Fibroblast of upper back skin (primary cell): ENCODE measurements at places on chromosomes 4 and X.

- DNase-seq: no peak
These were observed 8.1 kb downstream of the HADH start for GRCh38 chr4:107997794-107998193.

GRCh38 chr4:187188741-187189140, 465.1 kb upstream of the FAT1 start:
- DNase-seq: no peak

DNA sequence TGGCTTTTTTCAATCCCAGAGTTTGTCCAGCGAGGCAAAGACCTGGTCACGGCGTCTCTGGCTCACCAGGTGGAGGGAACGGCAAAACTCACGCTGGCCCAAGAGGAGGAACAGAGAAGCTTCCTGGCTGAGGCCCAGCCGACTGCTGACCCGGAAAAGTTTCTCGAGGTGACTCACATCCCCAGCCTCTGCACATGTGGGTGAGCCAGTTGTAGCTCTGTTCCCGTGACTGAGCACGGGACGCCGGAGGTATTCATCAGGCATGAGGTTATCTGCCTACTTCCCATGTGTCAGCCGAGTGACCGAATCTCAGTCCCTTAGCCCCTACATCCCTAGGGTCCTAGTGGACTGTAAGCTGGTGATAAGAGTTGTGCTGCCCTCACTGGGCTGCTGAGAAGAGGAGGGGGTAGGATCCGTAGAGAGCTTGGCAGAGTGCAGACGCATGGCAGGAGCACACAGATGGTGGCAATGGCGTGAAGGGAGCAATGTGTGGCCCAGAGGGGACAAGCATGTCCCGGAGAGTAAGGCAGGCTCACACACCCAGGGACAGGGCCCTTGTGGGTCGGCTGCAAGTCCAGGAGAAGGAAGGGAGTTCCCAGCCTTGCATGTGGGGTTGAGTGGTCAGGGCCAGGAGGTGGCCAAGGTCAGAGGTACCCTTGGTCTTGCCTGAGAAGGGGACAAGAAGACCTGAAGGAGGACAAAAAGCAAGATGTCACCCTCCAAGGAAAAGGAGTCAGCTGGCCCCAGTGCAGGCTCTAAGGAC, 42.9 kb downstream of the EVC start:
- peak; percentile 67 for DNase-seq

DNA sequence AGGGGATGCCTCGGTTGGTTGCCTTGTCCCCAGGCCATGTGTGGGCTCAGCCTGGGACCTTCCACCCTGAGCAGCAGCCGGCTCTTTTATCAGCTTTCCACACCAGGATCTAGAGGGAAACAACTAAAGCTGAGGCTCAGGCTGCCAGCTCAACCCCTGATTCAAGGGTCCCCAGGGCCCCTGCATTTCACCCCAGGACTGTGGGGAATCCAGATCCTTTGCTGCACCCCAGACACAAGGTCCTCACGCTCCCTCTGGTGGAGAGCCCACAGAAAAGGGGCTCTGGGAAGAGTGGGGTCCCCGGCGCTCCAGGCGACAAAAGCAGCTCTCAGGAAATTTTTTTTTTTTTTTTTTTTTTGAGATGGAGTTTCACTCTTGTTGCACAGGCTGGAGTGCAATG, 64.3 kb downstream of the ZFYVE28 start:
- DNase-seq: peak; percentile 25

DNA sequence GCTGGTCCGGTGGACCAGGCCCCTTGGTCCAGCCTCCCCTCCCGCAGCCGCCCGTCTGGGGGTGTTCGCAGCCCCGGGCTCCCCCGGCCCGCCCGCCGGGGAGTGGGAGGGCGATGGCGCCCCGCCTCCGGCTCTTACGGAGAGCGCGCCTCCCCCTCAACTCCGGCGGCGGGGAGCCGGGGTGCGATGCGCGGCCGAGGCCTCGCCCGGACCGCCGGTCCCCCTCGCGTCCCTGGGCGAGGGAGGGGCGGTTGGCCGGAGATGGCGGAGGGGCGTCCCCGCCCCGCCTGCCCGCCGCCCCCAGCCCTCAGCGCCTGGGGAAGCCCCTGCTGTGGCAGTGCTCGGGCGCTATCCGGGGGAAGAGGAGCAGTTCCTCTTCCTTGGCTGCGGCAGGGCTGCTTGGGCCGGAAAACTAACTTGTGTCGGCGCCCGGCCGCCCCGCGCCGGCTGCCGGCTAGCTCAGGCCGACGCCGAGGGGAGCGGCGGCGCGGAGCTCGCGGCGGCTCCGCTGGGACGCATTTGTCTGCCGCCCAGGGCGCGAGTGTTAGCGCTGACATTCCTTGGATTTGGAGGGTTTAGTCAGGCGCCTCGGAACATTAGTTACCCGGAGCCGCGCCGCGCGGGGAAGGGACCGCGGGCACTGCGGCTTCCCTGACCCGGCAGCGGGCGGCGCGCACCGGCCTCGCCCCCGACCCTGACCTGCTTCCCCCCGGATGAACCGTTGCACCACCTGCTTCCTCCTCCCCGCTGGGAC, 994 bp downstream of the GALNT7 start:
- peak; percentile 49 for DNase-seq

GRCh38 chr4:98293104-98293887, 32.1 kb downstream of the RAP1GDS1 start:
- DNase-seq: peak; percentile 61
